ENCODE measurements at places on chromosomes 4 and X.

GRCh38 chr4:111979921-111980320 lies 165.3 kb upstream of the FAM241A start:
- no peak for DNase-seq

GRCh38 chr4:15648600-15648999 lies 6.6 kb downstream of the FBXL5 start:
- no peak for DNase-seq

DNA sequence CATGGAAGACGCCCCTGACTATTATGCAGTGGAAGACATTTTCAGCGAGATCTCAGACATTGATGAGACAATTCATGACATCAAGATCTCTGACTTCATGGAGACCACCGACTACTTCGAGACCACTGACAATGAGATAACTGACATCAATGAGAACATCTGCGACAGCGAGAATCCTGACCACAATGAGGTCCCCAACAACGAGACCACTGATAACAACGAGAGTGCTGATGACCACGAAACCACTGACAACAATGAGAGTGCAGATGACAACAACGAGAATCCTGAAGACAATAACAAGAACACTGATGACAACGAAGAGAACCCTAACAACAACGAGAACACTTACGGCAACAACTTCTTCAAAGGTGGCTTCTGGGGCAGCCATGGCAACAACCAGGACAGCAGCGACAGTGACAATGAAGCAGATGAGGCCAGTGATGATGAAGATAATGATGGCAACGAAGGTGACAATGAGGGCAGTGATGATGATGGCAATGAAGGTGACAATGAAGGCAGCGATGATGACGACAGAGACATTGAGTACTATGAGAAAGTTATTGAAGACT lies 3.6 kb downstream of the TSPYL2 start:
- DNase-seq: no peak

GRCh38 chr4:24979554-24979953 lies 51.2 kb downstream of the LGI2 start:
- DNase-seq: no peak

DNA sequence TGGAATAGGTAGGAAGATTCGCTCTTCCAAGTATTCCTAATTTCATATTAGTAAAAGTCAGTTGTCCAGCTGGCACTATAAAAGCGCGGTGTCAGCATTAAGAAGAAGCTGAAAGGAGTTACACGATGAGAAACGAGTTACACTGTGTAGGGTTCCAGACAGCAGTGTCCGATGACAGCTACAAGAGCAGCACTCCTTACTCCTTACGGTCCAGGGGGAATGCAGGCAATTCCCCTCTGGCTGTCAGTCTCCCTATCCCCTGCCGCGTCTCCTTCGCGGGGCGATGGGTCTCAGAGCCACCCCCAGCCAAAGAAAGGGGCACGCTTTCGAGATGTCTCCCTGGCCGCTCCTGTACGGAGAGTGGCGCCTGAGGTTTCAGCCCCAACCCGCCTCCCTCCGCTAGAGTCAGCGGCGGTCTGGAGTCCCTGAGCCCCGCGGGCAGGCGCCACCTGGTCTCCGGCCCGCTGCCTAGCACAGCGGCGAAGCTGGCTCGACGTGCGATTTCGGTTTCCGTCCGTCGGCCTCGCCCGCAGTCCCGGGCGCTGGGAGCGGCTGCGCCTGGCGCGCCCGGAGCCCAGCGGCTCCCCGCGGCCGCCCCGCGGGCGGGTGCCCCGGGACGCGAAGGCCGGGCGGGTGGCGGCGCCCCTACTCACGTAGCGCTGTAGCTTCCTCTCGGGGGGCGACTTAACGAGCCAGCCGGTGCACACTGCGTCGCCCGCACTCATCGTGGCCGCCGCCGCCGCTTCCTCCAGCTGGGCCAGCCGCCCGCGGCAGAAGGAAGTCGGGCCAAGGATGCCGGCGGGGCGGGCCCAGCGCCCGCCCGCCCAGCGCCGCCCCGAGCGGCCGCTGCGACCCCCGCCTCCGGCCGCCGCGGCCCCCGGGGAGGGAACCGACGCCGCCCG lies at the start of gene GAB3:
TSS of gene GAB3 (minus strand) at position 777 of the 902 bp plus-strand sequence. CDS start at position 725, 52 bp downstream.
- DNase-seq: peak; percentile 24

DNA sequence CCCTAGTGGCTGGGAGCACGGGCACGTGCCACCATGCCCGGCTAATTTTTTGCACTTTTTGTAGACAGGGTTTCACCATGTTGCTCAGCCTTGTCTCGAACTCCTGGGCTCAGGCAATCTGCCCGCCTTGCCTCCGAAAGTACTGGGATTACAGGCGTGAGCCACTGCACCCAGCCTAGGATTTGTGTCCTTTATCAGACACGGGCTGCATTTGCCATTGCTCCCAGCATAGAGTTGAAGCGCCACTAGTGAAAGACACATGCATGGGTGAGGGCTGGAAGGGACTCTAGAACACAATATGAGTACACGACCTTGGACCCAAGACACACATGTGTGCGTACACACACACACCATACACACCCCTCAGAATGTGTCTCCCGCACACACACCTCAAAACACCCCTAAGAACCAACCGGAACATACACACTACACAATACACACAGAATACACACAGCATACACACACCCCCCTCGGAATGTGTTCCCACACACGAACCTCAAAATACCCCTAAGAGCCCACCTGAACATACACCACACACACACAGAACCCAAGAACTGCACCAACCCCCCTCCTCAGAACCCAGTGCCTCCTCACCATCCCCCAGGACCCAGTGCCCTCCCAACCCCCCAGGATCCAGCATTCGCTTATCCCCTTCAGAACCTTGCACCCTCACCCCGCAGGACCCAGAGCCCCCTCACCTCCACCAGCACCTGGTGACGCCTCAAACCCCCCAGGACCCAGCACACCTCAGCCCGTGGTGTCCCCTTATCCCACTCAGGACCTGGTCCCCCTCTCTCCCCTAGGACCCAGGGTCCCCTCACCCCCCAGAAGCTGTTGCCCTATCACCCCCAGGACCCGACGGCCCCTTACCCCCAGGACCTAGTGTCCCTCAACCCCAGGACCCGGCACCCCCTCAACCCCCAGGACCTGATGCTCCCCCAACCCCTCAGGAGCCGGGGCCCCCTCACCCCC lies 1.0 kb downstream of the TNIP2 start:
- DNase-seq: no peak
